ENCODE measurements at places on chromosomes 6 and 20. TPM values are rescaled to one million over a fixed set of nuclear protein-coding genes. Genes with fewer than 3 reads are reported as not detected.

SLC25A27 gene
- polyA plus RNA-seq: 4.9 TPM

ASIP gene
- polyA plus RNA-seq: not detected

GMDS gene
- polyA plus RNA-seq: 173 TPM

HTR1E gene
- not detected for polyA plus RNA-seq

KAT14 gene
- 9.1 TPM for polyA plus RNA-seq

GATA5 gene
- polyA plus RNA-seq: not detected

RBPJL gene
- 1.8 TPM for polyA plus RNA-seq
